ENCODE measurements at places on chromosomes 12 and 14. TPM values are rescaled to one million over a fixed set of nuclear protein-coding genes. Genes with fewer than 3 reads are reported as not detected.

Gene GALNT16
- 0.02 TPM for total RNA-seq

Gene LRR1
- total RNA-seq = 47.7 TPM

Gene NEDD8
- 196 TPM for total RNA-seq

- no peaks in the 10 kb centered on the region for H3K4me1 ChIP-seq
- H3K27me3 ChIP-seq = peaks cover 11% of the 10 kb centered on the region
- H3K36me3 ChIP-seq = no peaks in the 10 kb centered on the region
- no peak overlapping the region for H3K4me3 ChIP-seq
These were observed 46.3 kb upstream of the IGF1 start for GRCh38 chr12:102526656-102527055.

Gene RNASE8
- not detected for total RNA-seq

Gene ALDH1L2
- total RNA-seq = 12.2 TPM

Gene PTPRR
- total RNA-seq = not detected

Gene MGAT4C
- total RNA-seq = not detected

All from activated naive CD4-positive, alpha-beta T cell treated with anti-CD3 and anti-CD28 coated beads for 36 hours (primary cell).